ENCODE measurements at places on chromosomes 3 and 15.

DNA sequence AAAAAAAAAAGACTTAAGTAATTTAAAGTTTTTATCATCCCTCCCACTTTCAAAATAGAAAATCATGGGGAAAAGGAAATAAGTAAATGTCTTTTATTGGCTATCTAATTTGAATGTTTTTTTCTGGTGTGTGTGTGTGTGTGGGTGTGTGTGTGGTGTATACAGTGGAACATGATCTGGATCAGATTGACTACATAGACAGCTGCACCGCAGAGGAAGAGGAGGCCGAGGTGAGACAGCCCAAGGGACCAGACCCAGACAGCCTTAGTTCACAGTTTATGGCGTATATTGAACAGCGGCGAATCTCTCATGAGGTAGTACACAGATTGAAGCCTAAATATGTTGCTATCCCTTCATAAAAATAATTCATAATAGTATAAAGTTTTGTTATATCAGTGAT lies 44.5 kb downstream of the LRCH3 start:
- no peak for DNase-seq

- peak; percentile 20 for DNase-seq
Observed at GRCh38 chr3:35965908-35966307, 326.6 kb downstream of the ARPP21 start.

DNA sequence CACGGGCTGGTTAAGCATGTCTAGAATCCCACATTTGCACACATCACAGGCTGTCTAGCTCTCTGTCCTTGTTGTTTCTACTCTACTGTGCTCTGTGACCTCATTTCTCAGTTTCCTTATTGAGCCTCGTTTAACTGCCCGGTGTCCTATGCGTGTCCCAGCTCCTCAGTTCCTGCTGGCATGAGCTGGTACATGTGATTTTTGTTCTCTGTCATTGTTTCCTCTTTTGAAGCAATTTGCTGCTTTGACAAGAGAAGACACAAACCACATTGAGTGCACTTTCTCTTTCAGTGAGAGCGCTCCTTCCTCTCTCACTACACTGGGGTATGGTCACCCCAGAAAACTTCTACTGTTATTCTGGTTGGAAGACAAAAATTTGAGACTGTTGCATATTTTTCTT lies 563.5 kb downstream of the PDCD6IP start:
- DNase-seq: no peak

DNA sequence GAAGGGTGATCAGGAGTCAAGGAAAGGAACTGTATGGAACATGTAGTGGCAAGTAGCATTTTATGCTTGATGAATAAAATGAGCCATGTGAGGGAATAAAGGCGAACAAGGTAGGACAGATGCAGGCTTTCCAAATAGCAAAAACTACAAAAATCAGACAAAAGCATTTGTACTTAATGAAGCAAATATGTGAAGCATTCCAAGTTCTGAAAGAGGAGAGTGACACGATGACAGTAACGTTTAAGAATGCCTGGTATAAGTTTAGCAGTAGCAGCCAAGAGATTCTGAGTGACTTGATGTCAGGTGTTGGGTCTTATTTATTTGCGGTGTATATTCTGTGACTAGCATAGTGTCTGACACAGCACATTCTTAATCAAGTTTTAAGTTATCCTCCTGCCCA lies 408.2 kb upstream of the RASGRP1 start:
- no peak for DNase-seq

- no peak for DNase-seq
Observed at GRCh38 chr3:45337839-45338470, 50.4 kb upstream of the LARS2 start.

DNA sequence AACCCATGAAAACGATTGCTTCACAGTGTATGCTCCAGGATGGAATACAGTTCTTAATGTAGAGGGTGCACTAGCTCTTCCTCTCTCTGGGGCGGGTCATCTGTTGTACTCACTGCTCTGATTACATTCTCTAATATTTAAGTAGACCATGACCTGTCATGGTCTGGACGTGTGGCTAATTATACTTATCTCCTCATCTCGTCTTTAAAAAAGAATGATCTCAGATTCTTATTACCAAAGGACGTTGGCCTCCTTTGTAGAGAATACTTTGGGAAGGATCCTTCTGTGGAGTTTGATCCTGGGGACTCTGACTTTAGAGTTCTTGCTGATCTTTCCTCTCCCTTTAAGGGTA lies 48.4 kb upstream of the TRAK1 start:
- no peak for DNase-seq

GRCh38 chr3:33093847-33094246 lies 3.1 kb downstream of the GLB1 start:
- DNase-seq: no peak

GRCh38 chr3:107428051-107428858 lies 51.0 kb downstream of the CCDC54 start:
- no peak for DNase-seq

DNA sequence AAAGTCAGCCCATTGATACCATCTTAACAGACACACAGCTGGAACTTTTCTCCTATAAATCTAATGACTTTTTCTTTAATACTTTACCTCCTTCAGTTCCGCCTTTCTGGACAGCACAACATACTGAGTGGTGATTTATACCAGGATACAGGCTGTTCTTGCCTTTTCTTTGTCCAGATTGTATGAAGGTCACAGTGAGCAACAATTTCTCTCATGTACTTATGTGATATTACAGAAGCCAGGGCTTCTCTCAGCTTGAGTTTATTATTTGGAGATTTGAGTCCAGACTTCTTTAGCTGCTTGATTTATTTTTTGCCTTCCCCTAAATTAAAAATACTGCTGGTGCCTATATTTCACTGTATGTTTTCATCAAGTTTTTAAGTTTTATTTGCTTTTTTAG lies 976.0 kb downstream of the ROBO2 start:
- no peak for DNase-seq

DNA sequence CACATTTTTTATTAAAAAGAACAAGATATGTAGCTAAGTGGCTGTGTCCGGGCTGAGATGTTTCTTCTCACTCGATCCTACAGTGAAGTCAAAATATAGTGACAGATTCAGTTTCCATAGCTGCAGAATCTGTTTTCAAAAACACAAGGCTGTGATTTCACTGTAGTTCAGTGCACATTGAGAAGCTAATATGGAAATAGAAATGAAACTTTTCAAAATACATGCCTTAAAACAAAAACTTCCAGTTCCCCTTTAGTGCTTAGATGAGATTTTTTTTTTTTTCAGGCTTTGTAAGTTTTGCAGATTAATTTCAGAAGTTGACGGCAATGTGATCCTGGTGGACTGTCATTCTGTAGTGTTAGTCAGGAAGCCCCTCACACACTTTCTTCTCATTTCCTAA lies 23.8 kb upstream of the TRAK1 start:
- no peak for DNase-seq

Data from NCI-H1436 (cell line).